ENCODE measurements at places on chromosomes 12 and 14.
A peak's percentile ranks its signal among the peaks of the same experiment; 100 is the strongest.

GRCh38 chr14:84969501-84969900 is 560.4 kb upstream of the FLRT2 start:
- DNase-seq, result no peak

- no peak for DNase-seq
Measured at GRCh38 chr12:78419513-78419912, 445.1 kb upstream of the SYT1 start.

DNA sequence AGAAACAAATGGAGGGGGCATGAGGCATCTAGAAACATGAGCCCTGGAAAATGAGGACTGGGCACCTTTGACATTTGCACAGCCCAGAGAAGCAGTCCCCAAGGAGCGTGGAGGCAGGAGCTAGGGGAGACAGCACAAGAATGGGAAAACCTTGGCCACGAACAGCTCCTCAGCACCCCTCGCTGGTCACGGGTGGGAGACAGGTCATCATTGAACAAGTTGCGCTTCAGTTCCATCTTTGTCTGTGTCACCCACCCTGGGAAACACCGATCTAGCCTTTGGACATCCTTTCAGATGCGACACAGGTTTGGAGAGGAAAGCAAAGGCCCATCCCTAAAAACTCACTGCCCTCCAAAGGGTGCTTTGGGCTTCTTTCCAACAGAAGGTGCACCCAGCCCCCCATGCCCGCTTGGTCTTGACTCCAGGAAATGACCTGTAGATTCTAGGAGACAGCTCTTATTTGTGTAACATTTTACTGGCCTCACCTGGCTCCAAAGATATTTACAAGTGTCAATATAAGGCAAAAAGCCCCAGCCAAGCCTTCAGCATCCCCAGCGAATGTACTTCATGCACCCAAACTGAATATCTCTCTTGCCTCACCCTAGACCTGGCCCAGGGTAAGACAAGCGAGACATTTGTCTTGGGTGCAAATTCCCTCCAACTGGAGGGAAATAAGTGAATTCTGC is 28.8 kb upstream of the CLMN start:
- DNase-seq, result no peak

- DNase-seq, result no peak
Measured at GRCh38 chr12:6612652-6613014, 5.5 kb upstream of the CHD4 start.

DNA sequence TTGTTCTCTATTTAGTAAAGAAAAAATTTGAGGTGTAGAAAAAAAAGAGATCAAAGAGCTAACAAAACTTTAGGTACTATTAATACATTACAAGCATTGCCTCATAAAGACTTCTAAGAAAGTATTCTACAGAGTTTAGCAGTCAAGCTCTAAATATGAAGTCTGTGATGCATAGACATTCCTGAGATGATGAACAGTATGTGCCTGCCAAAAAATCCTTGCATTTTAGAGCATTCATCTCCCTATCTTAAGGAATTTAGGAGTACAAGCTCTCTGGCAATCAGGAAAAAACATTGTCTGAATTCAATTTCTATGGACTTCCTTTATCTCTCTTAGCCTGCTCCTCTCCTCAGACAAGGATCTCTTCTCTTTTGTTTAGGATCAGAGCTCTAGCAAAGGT is 202.6 kb upstream of the LRFN5 start:
- no peak for DNase-seq

GRCh38 chr12:43277651-43278540 is 274.1 kb downstream of the ADAMTS20 start:
- no peak for DNase-seq

DNA sequence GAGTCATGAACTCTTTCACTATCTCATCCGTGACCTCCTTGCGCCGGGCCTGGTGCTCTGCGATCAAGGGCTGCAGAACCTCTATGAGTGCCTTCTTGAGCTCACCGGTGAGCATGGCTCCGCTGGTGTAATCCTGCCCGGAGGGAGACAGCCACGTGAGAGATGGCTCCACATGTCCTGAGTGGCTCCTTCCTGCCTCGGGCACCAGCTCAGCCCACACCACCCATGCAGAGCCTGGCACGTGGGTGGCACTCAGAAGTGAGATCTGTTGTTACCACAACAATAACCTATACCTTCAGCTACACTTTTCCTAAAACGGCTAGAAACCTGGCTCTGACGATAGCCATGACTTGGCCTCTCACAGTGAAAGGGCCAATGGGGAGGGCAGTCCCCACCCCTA is 11.8 kb downstream of the SLC25A47 start:
- no peak for DNase-seq

GRCh38 chr14:23167116-23167847 is 16.2 kb downstream of the SLC7A8 start:
- no peak for DNase-seq

GRCh38 chr14:104549536-104550339 is 29.8 kb upstream of the C14orf180 start:
- no peak for DNase-seq

- no peak for DNase-seq
Measured at GRCh38 chr12:29634057-29634456, 136.6 kb upstream of the OVCH1 start.

DNA sequence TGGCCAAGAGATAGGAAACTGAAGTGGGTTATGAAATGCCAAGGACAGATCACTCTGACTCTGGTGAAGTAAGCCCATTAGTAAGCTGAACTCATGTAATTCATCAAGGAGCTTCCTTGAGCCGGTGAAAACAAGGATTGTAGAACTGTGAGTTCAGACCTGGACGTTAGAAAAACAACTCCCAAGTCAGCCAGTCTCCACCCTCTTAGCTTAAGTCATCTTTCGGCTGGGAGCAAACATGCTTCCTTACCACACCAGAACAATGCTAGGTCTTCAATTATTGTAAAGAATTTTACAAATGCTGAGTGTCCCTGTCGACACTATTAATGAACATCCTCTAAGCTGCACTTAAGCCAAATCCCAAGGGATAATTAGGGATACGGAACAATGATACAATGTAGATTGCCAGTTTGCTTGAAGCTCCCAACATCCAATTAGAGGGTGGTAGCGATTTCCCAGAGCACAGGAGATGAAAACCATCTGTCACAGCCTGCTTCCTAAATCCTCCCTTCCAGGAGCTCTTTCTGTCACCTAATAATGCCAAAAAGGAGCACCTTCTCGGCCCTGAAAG is 45.7 kb upstream of the VASH1 start:
- DNase-seq, result peak; percentile 22

DNA sequence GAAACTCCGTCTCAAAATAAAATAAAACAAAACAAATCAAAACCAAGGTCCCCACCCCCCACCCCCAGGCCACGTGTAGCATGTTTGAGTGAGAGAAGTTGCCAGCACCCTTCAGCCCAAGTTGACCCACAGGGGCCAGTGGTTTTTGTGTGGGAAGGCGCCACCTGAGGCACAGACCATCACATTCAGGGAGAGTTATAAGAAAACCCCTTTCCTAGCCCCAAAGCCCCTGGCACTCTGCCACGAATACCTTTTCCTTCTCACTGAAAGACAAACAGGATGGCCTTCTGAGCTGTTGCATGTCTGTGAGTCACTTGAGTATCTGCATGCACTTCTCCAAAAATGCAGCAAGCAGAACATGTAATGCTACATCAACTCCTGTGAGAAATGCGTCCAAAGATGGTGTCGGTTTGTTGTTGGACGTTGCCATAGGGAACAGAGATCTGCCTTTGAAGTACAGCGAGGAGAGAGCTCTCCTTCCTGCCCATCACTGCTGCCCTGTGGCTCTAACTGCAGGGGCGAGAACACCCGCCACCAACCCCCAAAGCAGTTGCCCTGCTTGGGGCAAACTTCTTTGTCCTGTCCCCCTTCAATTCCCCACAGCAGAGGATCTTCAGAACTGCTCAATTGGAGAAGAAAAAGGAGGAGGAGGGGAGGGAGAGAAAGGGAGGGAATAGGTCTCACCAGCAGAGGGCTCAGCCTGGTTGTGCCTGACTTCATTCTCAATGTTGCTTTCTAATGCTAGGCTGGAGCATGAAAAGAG is 2.7 kb upstream of the TRAF3 start:
- DNase-seq, result peak; percentile 66

DNA sequence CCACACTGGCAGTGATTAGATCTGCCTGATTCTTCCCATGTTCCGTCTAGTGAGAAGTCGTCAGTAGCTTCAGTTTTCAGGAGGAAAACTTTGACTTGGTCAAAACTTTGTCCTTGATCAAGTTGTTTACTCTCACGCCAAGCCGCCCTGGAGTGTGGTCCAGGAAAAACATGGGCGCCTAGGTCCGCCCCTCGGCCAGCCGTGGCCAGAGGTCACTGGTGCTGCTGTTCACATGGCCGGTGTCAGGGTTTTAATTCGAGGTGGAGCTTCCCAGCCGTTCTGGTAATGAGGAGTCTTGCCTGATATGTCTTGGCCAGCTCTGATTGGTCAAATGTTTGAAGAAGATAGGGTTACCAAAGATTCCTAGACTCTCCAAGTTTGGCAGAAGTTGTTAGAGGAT is 71.5 kb downstream of the PPP2R5C start:
- DNase-seq, result no peak

- DNase-seq, result peak; percentile 31
Measured at GRCh38 chr12:31317471-31318395, 8.2 kb downstream of the SINHCAF start.

GRCh38 chr14:101556566-101557320 is 4.6 kb upstream of the DIO3 start:
- no peak for DNase-seq

DNA sequence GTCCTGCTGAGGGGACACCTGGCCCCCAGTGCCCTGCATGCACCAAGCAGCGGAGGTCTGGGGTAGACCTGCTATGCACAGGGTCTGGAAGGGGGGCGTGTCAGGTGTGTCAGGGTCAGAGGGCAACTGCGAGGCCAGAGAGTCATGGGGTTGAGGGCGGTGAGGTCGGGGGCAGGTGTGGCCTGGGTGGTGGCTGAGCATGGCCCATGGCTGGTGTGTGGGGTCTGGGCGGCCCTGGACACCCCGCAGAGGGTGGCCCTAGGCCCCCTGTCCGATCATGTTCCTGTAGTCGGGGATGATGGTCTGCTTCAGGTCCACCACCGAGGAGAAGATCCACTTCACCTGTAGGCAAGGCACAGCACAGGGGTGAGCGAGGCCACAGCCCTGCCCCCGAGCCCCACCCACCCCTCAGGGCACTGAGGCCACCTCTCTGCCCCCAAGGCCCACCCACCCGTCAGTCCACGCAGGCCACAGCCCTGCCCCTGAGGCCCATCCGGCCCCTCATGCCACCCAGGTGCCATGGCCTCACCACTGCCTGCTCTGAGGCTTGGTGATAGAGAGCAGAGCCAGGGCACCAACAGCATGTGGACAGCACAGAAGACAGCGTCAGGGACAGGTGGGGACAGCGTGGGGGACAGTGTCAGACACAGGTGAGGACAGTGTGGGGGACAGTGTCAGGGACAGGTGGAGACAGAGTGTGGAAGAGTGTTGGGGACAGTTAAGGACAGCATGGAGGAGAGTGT is 211.3 kb downstream of the TMEM121 start:
- DNase-seq, result no peak

DNA sequence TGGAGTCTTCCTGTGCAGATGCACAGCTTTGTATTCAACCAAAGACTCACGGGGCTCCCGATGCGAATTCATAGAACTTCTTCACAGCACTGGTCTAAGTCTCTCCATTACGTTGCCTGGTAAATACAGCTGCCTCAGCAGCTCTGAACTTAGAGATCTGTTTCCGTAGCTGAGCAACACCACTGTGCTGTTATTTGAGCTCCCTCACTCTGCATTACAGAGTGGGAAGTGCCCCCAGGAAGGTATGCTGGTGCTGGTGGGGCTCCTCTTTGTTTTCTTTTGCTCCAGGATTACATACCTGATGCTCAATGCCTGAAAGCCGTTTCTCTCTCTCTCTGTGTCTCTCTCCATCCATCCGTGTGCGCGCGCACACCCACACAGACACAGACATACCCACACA is 227.5 kb upstream of the RMST start:
- DNase-seq, result no peak

DNA sequence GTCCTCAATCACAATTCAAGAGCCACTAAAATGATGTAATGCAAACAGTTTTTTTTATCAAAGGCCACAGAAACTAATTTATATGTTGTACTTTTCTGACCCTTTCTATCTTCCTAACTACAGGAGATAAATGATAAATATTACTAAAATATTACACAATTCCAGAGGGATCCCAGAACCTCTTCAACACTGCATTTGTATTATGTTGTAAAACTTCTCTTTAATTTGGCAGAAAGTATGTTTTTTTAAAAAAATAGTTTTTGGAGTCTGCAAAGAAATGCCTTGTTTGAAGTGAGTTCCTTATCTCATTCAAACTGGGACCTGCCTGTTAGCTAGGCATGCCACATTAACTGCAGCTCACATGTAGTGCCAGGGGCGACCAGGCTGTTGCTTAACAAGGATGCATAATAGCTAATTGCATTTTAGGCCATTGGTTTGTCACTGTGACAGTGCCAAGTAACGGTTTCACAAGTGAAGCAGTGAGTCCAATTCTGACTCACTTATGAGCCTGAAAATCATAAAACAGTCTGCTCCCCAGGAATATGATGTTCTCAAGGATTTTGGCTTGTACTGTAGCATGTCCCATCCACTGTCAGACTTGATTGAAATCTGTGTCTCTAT is 266.9 kb downstream of the KTN1 start:
- no peak for DNase-seq

DNA sequence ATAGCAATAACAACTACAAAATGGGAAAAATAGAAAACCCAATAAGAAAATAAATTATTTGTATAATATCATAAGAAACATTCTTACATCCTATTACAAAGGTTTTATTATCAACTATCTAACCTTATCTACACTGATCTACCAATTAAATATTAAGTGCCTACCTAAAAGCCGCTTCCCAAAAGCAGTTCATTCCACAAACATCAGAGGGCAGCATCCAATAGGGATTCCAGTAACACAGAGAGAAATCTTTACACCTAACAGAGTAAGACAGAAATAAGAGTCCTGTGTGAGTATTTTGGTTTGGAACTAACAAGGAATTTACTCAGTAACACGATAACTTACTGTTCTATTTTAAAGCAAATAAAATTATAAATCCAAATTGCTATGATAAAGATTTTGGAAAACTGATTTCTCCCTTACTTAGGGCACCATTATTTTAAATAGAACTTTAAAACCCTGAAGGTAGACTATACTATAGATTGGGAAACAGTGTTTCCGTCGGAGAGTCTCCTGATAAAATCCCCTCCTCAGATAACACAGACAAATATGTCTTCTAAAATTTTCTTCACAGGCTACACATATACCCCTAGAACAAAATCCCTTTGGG is 15.0 kb downstream of the GXYLT1 start:
- DNase-seq, result peak; percentile 55

- DNase-seq, result no peak
Measured at GRCh38 chr12:11717519-11717961, 68.1 kb downstream of the ETV6 start.

DNA sequence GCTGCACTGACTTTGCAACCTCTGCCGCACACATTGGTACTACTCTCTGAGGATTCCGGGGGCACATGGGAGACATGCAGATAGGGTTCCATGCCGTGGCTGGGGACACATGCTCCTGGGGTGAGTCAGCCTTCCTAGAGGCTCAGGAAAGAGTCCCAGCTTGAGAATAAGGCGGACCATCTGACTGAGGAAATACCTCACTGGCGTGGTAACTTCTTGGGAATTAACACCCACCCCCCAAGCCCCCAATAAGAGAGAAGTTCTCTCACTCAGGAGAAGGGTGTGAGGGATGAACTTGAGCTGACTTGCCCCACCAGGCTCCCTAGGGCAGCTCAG is 23.2 kb downstream of the PLXNC1 start:
- no peak for DNase-seq

- no peak for DNase-seq
Measured at GRCh38 chr14:99230208-99231151, 41.5 kb downstream of the BCL11B start.

GRCh38 chr14:102691763-102692162 is 85.5 kb upstream of the TRAF3 start:
- DNase-seq, result no peak

GRCh38 chr12:39813776-39814175 is 194.2 kb upstream of the ABCD2 start:
- no peak for DNase-seq
